ENCODE measurements at places on chromosomes 13 and 19.

DNA sequence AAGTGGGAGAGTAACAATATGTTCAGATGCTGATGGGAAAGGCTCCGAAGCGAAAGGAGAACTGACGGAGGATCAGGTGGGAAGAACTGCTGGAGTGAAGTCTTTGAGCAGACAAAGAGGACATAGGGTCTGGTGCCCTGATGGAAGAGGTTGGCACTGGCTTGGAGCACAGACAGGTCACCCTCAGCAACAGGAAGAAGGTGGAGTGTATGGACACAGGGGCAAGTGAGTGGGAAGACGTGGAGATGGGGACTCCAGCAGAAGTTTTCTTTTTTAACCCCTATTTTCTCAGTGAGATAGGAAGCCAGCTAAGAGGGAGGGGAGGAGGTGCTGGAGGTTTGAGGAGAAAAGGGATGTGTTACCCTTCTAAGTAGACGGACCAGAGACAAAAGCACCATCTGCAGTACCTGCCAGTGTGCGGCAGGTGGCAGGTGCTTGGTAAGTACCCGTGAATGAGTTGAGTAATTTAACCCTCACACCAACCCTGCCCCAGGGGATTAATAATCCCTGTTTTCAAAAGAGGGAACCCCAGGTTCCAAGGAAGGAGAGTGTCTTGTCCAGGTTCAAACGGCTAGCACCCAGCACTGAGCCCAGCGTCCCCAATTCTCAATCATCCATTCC lies 11.2 kb downstream of the HAS1 start:
- no peaks in the 10 kb centered on the region for H3K36me3 ChIP-seq
- no peak overlapping the region for H3K27ac ChIP-seq
- no peak overlapping the region for H3K4me3 ChIP-seq
- H3K27me3 ChIP-seq = peaks cover 17% of the 10 kb centered on the region
- no peaks in the 10 kb centered on the region for H3K4me1 ChIP-seq

- no peak overlapping the region for H3K27ac ChIP-seq
- no peak for DNase-seq
Measured at GRCh38 chr19:49887665-49888509, 8.8 kb downstream of the IL4I1 start.

DNA sequence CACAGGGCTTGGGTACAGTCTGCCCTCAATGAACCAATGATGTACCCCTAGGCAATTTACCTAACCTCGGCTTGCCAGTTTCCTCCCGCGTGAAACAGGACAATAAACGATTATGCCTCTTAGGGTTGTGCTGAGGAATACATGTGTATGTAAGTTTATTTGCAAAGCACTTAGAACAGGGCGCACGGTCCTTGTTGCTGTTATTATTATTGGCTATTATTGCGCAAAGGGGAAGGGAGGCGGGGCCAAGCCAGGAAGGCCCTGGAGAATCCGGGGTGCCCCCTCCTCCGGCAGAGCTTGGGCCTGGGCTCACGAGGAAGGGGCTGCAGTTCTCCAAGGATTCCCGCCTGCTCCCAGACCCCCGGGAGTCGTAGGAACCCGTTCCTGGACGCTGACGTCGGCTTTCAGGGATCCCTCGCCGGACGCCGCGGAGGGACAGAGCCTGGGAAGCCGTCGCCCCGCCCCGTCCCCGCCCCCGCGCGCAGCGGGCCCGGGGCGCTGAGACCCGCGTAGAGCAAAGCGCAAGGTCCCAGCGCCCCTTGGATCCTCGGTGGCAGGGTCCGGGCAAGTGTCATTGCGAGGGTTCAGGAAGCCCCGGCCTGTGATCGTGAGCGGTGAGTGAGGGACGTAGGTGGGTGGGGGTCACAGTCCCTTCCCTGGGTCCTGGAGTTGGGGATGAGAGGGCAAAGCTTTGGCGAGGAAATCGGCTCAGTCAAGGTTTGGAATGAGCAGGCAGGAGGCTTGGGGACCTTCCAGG lies at the start of gene TMEM91:
Gene TMEM91 (plus strand): TSS at position 293 of the 757 bp plus-strand sequence. CDS start 1,777 bp downstream, outside the sequence.
- H3K4me3 ChIP-seq = peak within 1 kb of the TSS; percentile 69
- no peaks in the 10 kb centered on the region for H3K36me3 ChIP-seq
- H3K27me3 ChIP-seq = peaks cover 10% of the 10 kb centered on the region

DNA sequence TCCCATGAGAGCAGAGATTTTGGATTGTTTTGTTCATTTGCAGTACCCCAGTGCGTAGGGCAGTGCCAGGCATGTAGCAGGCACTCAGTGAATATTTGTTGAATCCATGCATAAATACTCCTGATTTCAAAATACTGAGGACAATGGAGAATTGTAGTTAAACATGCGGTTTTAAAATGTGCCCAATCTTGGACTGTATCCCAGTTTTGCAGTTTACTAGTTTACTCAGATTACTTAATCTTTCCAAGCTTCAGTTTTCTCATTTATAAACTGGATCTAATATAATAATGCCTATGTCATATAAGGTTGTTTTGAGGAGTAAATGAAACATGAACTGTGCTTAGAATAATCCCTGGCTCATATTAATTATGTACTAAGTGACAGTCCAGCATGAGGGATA lies 39.0 kb downstream of the RCBTB2 start:
- H3K4me1 ChIP-seq = peaks cover 3% of the 10 kb centered on the region
- H3K4me3 ChIP-seq = no peak overlapping the region
- peaks cover 25% of the 10 kb centered on the region for H3K36me3 ChIP-seq
- no peak for DNase-seq

DNA sequence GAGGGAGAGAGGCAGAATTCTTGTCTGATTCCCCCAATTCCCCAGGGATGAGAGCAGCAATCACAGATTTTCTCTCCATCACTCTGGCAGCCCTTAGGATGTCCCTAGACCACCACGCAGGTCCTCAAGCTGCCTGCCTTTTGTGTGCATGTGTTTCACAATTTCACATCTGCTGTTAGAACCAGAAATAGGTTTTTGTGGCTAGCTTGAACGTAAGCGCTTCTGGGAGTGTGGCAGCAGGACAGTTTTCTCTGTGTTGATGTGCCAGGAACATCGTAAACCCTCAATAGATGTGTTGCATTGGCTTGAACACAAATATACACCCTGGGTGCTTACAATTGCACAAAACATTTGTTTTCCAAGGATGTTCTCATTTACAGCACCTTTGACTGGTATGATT lies 78.8 kb upstream of the TMTC4 start:
- H3K4me1 ChIP-seq = no peaks in the 10 kb centered on the region
- no peak for DNase-seq

DNA sequence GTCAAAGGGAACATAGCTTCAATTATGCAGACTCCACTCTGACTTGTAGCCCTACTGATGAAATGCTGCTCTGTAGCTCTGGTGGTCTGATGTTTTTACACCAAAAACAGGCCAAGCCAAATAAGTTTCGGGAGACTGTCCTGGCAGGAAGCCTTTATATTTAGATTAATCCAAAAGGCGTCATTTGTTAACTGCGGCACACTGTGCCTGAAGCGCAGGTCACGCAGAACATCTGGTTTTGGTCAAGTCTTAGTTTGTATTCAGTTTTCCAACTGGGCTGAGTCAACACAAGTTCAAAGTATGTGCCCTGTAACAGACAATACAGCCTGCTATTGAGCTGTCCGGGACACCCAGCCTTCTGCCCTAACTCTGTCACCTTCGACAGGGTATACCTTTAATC lies 154.6 kb upstream of the IPO5 start:
- no peaks in the 10 kb centered on the region for H3K36me3 ChIP-seq
- no peak for DNase-seq
- H3K4me1 ChIP-seq = no peaks in the 10 kb centered on the region

- H3K4me3 ChIP-seq = no peak overlapping the region
- peak; percentile 45 for DNase-seq
- H3K27ac ChIP-seq = no peak overlapping the region
- peaks cover 16% of the 10 kb centered on the region for H3K36me3 ChIP-seq
- H3K4me1 ChIP-seq = peaks cover 3% of the 10 kb centered on the region
- no peaks in the 10 kb centered on the region for H3K27me3 ChIP-seq
Measured at GRCh38 chr19:33407716-33408115, 34.2 kb downstream of the CEBPG start.

DNA sequence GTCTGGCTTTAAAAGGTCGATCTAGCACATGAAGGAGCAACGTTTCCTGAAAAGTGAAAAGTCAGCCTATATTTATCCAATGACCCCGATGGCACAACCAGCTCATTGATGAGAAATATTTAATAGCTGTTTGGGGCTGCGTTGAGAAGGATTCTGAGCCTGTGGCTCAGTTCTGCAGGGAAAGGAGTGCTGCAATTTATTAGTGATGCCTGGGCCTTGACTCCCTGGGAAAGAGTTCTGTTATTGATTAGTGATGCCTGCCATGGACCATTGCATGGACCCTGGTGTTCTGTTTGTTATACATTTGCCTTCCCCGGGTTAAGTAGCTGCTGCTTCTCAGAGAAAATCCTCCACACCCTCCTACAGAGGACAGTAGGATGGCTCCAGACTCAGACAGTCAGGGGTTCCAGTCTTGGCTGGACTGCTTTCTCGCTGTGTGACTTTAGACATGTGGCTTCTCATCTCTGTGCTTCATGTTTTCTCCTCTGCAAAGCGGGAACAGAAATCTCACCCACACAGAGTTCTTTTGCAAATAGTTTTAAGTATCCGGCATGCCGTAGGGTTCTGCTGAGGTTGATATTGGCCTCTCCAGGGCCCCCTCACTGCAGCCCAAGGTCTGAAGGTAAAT lies 17.7 kb upstream of the PTPRS start:
- no peak overlapping the region for H3K27ac ChIP-seq
- no peak for DNase-seq
- no peaks in the 10 kb centered on the region for H3K4me1 ChIP-seq
- H3K4me3 ChIP-seq = no peak overlapping the region
- no peaks in the 10 kb centered on the region for H3K36me3 ChIP-seq
